ENCODE measurements at places on chromosomes 1 and 21.

GRCh38 chr1:42056460-42056859, 96.8 kb upstream of the GUCA2B start:
- DNase-seq, result no peak

DNA sequence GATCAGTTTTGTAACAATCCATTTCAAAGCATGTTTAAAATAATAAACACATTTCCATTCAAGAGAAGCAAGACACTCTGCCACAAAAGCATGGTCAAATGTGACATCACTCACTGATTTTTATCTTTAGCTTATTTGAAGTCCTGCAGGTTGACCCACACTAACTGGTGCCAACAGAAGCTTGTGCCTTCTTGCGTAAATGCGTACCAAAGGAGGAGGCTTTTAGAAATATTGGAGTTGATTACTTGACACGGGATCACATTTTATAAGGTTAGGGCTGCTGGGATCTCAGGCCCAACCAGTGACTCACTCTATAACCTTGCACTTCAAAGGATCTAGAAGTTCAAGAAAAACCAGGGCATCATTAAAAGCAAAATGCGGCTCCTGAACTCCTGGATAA, 203.6 kb downstream of the PCP4 start:
- DNase-seq, result no peak

GRCh38 chr1:154176337-154176736, 15.6 kb downstream of the TPM3 start:
- no peak for DNase-seq

DNA sequence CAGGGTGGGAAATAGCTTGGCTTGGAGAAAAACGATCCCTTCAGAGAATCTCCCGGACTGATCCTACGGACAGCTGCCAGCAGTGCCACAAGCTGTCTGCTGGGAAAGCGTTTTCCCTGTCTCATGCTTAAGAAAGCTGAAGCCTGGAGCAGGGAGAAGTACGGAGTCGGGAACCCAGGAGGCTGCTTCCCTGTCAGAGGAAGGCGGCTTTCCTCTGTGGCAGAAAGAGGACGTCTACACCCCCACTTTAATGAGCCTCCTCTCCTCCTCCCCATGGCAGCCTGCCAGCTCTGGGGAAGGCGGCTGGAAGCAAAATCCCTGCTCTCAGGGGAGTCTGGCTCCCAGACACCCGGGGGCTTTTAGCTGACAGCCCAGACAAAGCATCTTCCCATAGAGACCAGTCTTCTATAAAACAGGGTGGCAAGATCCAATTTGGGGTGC, 7.3 kb downstream of the KIF21B start:
- no peak for DNase-seq

- no peak for DNase-seq
Observed at GRCh38 chr1:89598450-89599331, 34.2 kb upstream of the LRRC8C start.

GRCh38 chr1:93708734-93709481, 27.3 kb upstream of the BCAR3 start:
- DNase-seq, result no peak

Data from GM12878 (cell line).